ENCODE measurements at places on chromosomes 5 and 9.

DNA sequence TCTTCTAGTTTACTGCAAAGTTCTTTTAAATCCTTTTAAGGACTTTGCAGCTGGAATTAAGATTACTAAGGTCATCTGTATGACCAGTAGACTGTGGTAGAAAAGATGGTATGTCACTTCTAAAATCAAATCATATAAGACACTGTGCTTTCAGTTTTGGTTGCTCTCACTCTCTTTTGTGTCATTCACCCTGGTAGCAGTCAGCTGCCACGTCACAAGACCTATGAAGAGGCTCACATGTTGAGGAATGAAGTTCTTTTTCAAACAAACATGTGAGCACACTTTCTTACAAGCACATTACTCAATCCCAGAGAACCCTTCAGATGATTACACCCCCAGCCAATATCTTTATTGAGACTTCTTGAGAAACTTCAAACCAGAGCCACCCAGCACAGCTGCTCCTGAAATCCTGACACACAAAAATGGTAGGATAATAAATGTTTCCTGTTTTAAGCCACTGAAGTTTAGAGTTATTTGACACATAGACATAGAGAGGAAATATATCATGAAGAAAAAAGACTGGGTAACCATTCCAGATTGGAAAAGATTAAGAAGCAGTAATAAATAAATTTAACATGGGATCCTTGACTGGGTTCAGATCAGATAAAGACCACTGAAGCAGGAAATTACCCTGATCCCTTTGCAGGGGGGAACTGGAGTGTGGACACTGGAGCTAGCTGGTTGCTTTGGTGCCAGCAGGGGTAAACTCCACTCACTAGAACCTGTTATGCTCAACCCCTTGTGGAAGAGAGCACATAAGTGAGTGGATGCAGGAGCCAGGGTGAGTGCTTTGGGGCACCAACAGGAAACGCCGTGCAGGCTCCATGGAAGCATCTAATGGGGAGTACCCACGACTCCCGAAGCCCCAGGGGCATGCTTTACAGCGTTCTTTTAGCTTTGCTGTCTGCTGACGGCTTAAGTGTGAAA is 64.1 kb downstream of the SLCO4C1 start:
- DNase-seq, result no peak

GRCh38 chr9:76785501-76785900 is 21.3 kb downstream of the PCA3 start:
- DNase-seq, result no peak

DNA sequence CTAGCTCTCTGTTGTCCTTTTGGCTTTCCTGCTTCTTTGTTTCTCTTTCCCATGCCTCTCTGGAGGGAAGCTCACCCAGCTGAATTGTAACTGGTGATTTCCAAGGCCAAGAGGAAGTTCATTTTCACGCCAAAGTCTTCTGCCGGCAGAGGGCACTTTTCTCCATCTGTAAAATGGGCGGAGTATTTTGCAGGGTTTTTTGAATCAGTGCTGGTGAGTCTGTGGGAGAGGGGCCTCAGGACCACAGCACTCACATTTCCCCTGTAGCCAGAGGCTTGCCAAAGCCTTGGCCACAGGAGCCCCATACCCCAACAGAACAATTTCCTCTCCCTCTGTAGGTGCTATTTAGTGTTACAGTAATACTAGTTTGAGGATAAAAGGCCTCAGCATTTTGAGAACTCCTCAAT is 42.3 kb upstream of the MATR3 start:
- no peak for DNase-seq

DNA sequence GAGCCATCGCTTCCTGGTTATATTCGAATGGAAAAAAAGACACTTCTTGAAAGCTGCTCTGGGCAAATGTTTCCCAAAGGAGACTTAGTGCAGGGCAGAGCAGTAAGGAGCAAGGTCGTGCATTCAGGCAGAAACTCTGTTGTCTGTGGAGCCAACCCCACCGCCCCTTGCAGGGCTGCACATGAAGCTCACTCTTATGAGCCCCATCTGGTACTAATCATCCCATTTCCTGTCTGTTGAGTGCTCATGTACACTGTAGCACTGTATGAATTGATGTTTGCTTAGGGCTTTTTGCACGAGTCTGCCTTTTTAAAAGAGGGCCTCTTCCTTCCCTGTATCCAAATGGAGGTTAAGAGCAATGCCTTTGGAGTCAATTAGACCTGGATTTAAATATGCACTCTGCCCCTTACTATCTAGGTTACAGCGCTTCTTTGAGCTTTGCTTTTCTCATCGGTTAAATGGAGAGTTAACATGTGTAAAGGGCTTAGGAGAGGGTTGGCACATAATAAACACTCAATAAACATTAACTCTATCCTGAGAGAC is 25.4 kb downstream of the HMHB1 start:
- peak; percentile 87 for DNase-seq

DNA sequence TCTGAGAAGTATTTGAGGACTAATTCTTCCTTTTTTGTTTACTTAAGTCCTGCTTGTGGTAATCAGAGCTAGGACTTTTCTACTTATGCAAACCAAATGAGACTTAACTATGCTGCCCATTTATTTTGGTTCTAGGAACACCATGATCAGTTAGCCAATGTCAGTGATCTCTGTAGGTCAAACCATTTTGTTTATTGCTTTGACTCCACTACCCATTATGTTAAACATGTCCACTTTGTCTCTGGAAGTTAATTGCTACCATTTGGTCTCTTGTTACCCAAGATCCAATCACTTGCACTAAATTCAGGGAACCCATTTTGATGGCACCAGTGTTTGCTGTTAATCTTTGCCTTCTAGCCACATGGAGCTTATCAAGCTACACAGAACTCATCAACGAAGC is 161.9 kb downstream of the CCDC171 start:
- DNase-seq, result no peak

DNA sequence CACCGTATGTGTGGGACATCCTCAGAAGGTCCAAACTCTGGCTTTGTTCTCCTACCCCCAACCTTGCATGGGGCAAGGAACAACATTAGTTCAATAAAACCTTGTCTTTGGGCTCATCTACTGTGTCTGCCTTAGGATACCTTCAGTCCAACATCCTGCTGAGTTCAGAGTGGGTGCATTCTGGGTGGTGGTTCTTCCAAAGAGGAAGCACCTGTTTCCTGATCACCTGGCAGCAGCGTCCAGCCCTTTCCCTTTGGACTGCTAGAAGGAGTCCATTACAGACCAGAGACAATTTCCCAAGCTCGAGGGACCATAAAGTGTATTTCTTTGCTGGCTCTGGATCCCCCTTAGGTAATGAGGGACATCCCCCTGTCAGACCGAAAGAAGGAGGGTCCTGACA is 154.1 kb downstream of the SEMA6A start:
- no peak for DNase-seq

- no peak for DNase-seq
Measured at GRCh38 chr5:1265026-1265425, 29.8 kb downstream of the TERT start.

DNA sequence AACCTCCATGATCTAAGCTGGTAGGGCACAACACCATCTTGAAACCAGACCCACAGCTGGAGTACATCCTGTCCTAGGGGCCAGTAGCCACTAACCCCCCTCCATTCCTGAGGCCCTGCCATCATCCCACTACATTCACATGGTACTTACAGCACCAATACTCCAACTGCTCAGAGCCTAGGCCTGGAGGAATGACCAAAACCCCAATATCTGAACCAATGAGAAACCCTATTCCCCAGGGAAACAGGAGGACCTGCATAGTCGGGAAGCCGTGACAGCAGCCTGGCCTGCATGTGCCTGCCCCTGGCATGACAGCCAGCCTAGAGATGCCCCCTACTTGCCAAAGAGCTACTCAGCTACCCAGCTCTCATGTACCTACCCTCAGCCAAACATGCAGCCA is 65.4 kb upstream of the DMRT1 start:
- no peak for DNase-seq

DNA sequence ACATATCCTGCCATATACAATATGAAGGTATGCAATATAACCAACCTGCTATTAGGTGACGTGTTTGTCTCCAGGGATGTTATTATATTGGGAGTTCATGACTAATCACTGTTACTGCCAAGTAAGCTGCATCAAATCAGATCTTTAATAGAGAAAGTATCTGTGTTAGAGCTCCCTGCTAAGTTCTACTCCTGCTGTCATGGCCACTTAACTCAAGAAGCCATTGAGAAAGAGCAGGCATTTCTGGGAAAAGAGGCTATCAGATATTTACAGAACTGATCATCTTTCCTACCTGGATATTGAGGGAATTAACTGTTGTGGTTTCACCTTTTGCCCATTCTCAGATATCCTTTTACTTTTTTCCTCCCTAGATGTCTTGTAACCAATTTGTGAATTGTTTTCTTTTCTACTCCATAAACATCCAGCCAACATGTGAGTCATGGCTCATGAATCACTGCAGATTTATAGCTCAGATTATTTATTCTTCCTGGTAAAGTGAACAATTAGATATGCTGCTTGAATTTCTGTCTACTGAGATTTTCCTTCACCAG is 634.8 kb upstream of the FAM174A start:
- peak; percentile 53 for DNase-seq

GRCh38 chr9:70111641-70112236 is 68.1 kb downstream of the MAMDC2 start:
- DNase-seq, result no peak

DNA sequence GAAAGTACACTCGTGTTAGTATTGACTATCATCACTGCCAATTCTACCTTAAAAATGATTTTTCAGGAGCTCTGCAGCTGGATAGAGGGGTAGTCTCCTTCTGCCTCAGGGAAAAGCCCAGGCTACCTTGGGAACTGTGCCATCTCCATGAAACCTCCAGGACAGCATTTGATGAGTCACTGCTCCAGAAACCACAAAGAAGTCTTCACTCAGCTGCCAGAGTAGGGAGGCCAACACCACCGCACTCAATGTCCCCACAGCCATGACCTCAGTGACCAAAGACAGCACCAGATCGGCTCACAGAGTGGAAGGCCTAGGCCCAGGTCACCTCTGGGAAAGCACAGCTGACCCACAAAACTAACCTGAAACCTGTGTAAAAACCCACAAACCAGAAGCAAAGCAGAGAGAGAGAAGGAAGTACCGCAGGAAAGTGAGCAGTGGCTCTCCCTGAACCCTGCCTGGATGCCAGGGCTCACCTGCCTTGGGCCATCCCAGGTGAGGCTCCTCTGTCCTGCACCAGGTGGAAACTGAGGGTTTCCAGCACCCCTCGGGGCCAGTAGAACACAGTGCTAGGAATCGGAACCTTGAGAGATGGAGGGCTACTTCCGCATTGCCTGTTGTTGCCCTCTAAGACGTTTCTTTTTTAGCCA is 30.0 kb downstream of the S1PR3 start:
- no peak for DNase-seq

- no peak for DNase-seq
Measured at GRCh38 chr5:144433893-144434292, 263.2 kb downstream of the KCTD16 start.

DNA sequence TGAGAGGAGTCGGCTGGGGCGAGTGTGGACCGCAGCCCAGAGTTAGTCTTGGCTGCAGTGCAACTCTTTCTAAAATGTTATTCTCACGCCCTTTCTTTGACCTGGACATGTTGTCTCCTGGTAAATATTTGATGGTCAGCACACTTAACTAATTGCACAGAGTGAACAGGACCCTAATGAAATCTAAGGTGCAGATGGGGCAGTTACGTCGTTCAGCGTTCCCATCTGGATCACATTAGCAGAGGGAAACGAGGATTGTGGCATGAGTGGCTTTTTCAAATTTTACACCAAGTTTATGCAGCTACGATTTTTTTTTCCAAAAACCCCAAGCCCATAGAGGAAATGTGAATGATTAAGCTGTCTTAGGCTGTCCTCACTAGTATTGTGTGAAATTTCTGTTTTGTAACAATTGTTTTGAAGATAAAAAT is 483 bp downstream of the C9orf85 start:
- no peak for DNase-seq

DNA sequence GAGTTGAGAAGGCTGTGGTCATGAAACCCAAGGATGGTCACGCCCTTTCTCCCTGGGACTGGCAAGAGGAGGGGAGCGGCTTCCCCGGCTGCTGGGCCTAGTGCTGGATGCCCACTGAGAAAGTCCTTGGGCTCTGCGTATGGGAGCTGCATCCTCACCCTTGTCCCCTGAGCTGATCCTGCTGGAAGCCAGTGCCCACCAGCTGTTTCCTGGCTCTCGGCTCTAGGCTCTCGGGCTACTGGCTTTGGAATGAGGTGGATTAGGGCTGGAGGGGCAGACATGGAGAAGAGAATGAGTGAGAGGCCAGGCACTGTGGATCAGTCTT is 149.3 kb upstream of the PPP1R26 start:
- DNase-seq, result no peak

DNA sequence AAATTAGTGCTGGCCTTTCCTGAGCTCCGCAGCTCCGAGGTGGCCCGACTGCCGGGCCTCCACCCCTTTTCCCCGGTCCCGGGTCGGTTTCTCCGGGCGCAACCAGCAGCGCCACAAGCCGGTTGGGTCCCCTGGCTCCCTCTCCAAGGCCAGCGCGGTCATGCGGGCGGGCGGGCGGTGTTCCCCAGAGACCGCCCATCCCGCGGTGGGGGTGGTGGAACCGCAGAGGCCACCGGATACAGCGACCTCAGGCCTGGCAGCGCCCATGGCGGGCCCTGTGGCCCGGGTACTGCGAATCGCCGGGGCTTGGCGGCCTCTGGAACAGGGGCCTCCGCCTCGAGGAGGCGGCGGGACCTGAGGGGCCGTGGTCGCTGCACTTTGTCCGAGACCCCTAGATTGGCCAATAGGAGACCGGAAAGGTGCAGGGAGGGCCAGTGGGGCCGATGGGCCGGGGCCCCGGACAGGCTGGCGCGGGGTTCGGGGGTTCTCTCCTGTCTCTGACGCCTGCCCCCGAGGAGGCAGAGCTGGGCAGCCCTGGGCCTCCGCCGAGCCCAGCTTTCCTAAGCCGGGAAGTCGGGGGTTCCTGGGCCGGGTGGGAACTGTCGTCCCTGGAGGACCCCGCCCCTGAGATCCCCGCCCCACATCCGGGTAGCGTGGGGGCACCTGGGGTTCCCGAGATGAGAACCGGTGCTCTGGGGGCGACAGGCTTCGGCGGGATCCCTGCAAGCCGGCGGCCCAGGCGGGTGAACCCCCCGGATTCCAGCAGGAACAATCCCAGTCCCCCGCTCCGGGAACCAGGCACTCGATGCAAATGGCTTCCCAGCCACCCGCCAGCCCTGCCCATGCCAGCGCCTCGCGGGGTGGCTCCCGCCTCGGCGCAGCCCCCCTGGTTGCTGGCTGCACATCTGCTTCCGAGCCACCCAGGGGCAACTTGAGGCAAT is 293.9 kb downstream of the ZSWIM6 start:
- DNase-seq, result no peak
